ENCODE measurements at places on chromosomes 5 and 9. TPM values are rescaled to one million over a fixed set of nuclear protein-coding genes. Genes with fewer than 3 reads are reported as not detected.

The TPPP gene
- 0.19 TPM for total RNA-seq

The TIMD4 gene
- not detected for total RNA-seq

The ATP10B gene
- total RNA-seq, result not detected

The GCNT4 gene
- total RNA-seq, result 1.5 TPM

The CNOT8 gene
- total RNA-seq, result 64.6 TPM

The RNF183 gene
- not detected for total RNA-seq

The TNC gene
- total RNA-seq, result 35.2 TPM

The ANKRD31 gene
- total RNA-seq, result 0.19 TPM

The VCAN gene
- 281 TPM for total RNA-seq

The DNAJC18 gene
- 5.4 TPM for total RNA-seq

Data from regular cardiac myocyte (primary cell).